ENCODE measurements at places on chromosomes 6 and 20.

DNA sequence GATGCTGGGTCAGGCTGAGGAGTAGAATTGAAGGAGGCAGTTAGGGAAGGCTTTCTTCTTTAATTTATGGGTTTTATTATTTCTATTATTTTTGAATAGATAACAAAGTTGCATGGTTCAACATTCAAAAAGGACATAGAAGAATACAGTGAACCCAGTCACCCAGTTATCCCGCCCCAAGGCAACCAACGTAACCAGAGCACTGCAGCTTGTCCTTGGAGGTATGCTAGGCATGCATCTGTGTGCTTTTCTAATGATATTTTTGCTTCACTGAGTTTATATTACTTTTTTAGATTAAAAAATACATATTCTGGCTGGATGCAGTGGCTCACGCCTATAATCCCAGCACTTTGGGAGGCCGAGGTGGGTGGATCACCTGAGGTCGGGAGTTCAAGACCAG is 47.4 kb upstream of the DSN1 start:
- no peak for DNase-seq

DNA sequence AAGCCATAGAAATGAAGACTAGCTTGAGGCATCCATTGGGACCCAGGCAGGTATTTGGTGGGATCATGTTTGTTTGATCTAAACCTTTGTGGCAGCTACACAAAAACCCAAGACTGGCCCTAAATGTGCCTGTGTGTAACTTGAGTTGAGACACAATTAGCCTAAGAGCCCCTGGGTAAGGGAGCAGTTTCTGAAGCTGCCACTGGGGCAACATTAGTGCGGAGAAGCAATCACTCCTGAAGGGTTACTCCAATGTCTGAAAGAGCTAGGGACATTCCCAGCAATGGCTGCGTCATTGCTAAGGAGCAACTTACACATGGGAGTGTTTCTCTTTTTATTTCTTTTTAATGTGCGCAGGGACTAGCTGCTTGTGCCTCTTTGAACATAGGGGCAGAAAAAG is 67.9 kb upstream of the EEF1E1 start:
- DNase-seq = no peak

DNA sequence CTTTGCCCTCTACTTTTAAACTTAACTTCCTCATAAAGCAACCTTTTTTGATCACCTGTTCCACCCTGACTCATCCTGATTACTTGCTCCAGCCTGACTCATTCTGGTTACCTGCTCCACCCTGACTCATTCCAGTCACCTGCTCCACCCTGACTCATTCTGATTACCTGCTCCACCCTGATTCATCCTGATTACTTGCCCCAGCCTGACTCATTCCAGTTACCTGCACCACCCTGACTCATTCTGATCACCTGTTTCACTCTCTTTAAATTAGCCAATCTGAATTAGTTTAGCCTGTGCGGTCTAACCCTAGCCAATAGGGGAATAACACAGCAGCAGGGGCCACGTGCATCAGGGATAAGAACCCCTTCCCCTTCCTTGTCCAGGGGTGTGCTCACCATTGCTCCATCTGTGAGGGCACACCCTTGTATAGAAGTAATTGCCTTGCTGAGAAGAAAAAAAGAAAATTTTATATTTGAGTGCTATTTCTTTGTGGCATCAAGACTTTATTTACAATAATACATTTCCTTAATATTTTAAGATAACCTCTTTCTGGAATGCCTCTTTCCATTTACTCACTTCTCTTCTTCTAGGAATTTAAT is 17.9 kb downstream of the HLA-G start:
- peak; percentile 64 for DNase-seq

DNA sequence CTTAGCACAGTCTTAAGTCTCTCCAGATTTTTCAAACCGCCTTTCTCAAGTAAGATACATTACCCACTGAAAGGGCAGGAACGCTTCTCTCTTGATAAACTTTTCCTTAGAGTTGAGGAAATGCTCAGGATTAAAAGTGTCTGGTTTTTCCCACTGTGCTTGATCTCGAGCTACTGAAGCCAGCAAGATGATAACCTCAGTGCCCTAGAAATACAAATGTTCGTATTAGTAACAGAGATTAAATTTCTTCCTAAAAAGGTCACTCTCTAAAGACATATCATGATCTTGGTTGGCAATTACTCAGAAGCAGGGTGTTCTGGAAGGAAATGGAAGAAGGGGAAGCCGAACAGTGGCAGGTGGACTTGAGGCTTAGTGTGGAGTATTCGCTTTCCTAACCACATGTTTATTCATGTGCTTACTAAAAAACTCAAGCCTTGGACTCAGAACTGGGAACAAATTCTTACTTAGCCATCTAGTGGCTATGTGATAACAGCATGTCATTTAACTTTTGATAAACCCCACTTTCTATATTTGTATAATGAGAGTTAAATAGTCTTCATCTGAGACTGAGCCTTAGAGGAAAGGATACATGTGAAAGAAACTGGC is 20.1 kb downstream of the C6orf141 start:
- DNase-seq = no peak

GRCh38 chr6:89057759-89058158 is 22.8 kb upstream of the PNRC1 start:
- no peak for DNase-seq

GRCh38 chr6:136225496-136225895 is 24.6 kb downstream of the MTFR2 start:
- DNase-seq = no peak

GRCh38 chr20:37901654-37902503 is 1.0 kb upstream of the VSTM2L start:
- DNase-seq = no peak

DNA sequence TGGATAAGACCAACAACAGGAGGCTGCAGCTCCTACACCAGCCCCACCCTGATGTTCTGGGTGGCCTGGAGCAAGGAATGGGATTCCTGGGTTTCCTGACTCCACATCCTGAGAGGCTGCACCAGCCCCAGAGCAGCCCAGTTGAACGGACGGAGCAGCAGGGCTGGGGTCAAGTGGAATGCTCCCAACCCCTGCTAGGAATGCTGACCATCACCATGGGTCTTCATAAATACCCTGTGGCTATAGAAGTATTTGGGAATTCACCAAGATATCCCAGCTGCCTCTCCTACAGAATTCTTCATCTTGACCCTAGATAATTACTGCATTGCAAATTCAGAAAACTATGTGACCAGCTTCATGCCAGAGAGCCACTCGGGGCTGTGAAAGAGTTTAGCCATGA is 180.3 kb downstream of the THBS2 start:
- DNase-seq = no peak

GRCh38 chr6:35363293-35363750 is 21.0 kb downstream of the PPARD start:
- DNase-seq = no peak

DNA sequence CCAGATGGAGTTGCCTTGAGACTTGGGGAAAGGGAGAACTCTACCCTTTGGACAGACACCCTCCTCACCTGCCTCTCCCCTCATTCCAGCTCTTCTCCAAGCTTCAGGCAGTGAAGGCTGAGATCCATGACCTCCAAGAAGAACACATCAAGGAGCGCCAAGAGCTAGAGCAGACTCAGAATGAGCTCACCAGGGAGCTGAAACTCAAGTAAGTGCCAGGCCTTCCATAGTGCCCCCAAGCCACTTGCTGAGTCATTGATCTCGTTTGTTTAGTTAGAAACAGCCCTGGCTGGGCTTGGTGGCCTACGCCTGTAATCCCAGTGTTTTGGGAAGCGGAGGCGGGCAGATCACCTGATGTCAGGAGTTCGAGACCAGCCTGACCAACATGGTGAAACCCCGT is 39.2 kb downstream of the KIF3B start:
- no peak for DNase-seq

- no peak for DNase-seq
Observed at GRCh38 chr6:14770572-14770971, 475.3 kb upstream of the JARID2 start.

DNA sequence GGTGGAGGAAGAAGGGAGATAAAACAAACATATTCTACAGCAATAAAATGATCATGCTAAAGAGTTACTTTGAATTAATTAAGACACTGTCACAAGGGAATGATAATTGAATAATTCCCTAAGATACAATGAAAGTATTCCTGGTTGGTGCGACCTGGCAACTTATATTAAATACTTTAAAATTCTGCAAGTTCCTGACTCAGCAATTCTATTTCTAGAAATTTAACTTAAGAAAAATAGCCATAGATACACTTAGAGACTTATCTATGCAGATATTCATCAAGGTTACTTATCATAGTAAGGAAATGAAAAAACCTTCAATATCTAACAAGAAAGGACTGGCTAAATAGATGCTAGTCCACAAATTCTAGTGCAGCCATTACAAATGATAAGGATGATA is 156.0 kb downstream of the BACH2 start:
- DNase-seq = no peak

GRCh38 chr6:33628401-33628964 is 7.4 kb downstream of the ITPR3 start:
- DNase-seq = no peak

DNA sequence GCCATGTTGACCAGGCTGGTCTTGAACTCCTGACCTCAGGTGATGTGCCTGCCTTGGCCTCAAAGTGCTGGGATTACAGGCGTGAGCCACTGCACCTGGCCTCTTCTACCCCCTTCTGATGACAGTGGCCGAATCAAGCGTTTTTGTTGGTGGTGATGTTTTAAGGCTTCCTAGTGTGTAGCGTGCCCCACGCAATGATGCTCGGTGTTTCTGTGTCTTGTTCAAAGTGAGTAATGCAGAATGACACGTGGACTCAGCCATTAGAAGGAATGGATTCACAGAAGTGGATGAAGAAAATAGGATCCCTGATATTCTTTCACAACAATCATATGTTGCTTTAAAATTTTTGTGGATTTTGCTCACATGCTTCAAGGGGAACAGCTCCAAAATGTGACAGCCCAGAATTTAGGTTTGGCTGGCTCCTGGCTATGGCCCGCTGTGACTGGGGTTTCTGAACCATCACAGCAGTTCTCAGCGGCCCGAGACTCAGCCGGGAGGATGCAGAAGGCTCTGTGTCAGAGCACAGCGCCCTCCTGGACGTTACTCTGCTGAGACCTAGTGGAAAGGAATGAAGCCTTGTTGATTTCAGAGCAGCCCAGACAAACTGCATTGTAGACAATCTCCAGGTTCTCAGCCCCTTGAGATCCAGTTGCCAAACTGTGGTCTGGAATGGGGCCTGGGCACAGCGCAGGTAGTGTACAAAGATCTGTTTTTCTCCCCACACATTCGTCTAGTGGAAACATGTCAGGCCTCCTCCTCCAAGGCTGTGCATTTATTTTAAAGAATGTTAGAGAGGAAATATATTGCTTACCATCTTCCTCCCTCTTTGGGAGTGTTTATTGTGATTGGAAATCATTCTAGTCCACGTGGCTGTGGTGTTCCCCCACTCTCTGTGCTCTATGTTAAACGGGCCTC is 57.6 kb upstream of the TIAM2 start:
- DNase-seq = no peak

DNA sequence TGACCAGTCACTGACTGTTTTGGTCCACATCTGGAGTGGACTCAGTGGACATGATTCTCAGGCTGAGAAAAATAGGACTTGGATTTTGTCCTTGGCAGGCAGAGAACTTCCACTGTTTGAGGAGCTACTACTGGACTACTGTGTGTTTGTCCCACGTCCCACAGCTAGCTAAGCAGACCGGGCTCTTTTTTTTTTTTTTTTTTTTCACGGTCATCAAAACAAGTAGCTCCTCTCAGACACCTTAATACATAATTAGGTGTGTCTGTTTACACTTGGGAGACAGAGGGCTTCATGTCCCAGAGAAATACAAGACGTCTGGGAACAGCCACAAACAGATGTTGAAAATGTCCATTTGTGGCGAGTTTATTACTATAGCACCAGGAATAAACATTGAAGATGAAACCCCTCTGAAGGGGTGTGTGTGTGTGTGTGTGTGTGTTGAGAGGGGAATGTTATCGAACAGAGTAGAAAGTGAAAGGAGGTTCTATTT is 155.0 kb upstream of the SUPT3H start:
- no peak for DNase-seq

- DNase-seq = no peak
Observed at GRCh38 chr6:30508890-30509736, 19.8 kb downstream of the HLA-E start.

GRCh38 chr20:14860410-14860814 is 523.0 kb upstream of the FLRT3 start:
- DNase-seq = no peak

DNA sequence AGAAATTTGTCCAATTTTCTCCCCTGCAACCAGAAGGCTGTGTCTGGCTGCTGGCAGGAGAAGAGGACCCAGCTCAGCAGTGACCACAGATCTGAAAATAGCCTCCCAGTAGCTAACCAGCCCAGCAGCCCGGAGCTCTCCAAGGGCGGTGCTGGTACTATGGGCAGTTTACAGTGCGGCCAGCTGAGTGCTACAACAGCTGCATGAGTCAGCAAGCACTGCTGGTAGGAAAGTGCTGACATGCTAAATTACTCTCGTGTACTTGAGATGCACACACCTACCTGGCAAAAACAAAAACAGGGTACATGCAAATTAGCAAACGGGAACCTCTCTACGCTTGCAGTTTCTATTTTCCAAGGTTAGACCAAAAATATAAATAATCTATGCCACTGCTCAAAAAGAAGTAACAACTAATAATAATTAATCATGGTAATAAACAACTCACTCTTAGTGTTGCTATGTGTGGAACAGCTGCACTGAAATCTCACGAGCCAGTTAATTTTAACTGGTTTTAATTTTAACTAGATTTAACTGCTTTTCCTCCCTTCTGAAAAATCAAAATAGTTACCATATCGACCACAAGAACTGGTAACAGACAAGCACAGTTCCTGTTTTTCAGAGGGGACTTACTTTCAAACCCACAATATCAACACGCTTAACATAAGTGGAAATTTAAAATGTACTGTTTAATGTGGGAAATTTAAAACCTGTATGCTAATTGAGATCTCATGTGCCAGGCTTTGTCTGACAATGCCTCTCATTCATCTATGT is 10.8 kb downstream of the BACH2 start:
- peak; percentile 79 for DNase-seq

GRCh38 chr6:110683241-110683640 is 132.0 kb downstream of the CDK19 start:
- DNase-seq = no peak

DNA sequence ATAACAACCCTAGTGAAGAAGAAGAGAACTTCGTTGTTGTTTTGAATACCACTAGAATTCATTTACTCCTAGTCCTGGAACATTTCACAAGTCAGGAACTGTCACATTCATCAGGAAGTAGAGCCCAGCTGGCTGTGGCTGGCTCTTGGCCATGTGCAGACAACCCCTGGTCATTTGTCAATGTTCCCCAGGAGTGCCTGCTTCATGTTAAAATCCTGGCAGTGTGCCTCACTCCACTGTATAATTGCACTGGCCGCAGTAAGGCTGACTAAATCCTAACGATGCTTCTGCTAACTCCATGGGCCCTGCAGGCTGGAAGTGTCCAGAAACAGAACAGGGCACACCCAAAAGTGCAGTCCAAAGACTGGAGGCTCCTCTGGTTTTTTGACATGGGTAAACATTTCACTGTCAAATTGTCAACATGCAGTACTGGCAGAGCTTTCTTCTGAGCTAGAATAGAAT is 41.5 kb upstream of the ADGRF1 start:
- DNase-seq = no peak

- no peak for DNase-seq
Observed at GRCh38 chr20:58587467-58587866, 63.6 kb upstream of the STX16 start.
